ENCODE measurements at places on chromosomes 3 and 15.

GRCh38 chr3:89238846-89239245 lies 131.4 kb downstream of the EPHA3 start:
- no peak for DNase-seq

DNA sequence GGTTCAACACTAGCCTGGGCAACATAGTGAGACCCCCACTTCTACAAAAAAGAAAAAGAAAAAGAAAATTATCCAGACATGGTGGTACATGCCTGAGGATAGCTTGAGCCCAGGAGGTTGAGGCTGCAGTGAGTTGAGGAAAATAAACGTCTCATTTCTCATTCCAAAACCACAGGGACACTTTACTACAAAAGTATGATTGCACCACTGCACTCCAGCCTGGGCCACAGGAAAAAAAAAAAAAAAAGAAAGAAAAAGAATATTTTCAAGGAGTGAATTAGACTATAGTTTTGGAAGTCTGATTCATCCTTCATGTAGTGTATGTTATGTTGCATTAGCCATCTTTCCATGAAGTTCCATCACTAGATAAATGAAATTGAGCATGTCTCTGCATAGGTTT lies 149.5 kb upstream of the THBS1 start:
- no peak for DNase-seq

DNA sequence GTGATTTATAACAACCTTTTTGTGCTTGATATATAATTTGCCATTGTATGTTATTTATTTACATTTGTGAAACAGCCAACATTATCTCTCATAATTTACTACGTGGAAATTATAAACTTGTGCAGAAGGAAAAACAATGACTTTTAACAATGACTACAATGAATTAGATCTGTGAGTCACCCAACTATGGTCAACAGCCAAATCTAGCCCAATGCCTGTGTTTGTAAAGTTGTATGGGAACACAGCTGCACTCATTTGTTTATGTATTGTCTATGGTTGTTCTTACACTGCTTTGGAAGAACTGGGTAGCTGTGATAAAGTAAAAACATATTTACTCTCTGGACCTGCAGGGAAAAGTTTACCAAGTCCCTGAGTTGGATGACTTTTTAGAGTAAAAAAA lies 110.4 kb downstream of the OTOL1 start:
- no peak for DNase-seq

- no peak for DNase-seq
Measured at GRCh38 chr15:73275862-73276261, 92.9 kb downstream of the HCN4 start.

GRCh38 chr3:142705198-142705597 lies 18.6 kb upstream of the TRPC1 start:
- no peak for DNase-seq

GRCh38 chr3:97822359-97822775 lies 556 bp downstream of the CRYBG3 start:
- DNase-seq = no peak

DNA sequence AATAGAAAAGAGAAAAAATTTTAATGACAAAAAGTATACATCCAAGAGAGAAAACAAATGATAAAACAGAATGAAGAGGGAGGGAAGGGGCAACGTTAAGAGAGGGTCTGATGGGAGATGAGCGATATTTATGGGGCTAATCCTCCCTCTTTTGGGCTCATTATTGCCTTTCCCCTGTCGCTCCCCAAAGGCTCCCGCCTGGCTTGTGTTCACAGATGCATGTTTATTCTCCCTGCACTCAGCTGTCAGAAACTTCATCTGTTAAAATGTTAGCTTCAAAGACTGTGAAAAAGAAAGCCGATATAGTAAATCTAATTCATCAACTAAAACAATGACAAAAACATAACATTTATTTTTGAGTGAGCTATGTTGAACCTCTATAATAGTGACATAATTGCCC lies 74.3 kb downstream of the GABRB3 start:
- no peak for DNase-seq

- no peak for DNase-seq
Measured at GRCh38 chr3:171878461-171879225, 35.5 kb downstream of the TMEM212 start.

- no peak for DNase-seq
Measured at GRCh38 chr3:20095470-20095869, 55.2 kb downstream of the KAT2B start.

- peak; percentile 24 for DNase-seq
Measured at GRCh38 chr3:99878005-99878404, 60.3 kb downstream of the CMSS1 start.

DNA sequence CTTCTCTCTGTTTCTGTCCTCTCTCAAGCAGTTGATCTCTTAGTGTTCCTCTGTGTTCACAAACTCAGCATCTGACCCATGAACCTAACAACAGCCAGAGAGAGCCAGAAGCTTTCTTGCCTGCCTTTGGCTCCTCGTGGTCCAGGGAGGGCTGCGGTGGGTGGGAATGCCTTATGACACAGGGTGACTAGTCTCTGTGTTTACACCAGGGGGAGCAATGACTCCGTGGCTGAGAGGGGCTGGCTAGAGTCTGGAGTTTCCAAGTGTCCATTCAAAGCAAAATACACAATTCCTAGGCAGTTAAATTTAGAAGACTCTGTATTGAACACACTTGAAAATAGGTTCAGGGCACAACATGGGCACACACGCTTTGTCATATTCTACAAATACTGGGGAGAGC lies 370.0 kb upstream of the FRG2C start:
- peak; percentile 7 for DNase-seq

DNA sequence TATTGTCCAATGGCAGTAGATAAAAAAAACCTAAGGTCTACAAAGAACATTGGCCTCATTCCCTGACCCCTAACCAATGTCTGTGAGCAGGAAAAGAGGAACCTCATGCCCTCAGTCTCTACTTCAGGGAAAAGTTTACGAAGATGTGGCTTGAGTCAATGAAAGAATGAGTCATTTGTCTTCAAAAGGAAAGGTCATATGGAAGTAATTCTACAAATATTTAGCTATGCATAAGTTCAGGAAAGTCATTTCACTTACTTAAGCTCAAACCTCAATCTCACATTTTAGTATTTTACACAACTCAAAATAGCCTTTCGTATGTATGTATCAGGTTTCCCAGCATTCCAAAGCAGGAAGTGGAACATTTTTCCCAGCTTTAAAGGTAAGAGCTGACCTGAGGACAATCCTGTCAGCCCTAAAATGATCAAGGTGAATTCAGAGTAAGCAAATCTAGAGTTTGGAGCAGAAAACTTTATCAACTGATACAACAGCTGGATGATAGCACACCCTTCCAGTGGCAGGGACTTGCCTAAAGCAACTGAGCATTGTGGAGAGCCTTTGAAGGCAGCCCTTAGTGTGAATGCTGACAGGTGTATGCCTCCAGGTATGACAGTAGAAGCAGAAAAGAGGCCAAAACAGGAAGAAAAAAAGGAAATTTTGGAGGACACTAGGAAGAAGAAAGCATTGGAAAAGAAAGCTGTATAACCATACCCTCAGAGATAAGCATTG lies 53.9 kb upstream of the ACKR4 start:
- DNase-seq = no peak

- DNase-seq = no peak
Measured at GRCh38 chr15:76576523-76577279, 240.1 kb downstream of the ISL2 start.

GRCh38 chr3:170893895-170894294 lies 14.5 kb downstream of the EIF5A2 start:
- DNase-seq = no peak

GRCh38 chr3:117919621-117920020 lies 1115.0 kb downstream of the IGSF11 start:
- no peak for DNase-seq

- no peak for DNase-seq
Measured at GRCh38 chr3:181718987-181719911, 7.5 kb downstream of the SOX2 start.

DNA sequence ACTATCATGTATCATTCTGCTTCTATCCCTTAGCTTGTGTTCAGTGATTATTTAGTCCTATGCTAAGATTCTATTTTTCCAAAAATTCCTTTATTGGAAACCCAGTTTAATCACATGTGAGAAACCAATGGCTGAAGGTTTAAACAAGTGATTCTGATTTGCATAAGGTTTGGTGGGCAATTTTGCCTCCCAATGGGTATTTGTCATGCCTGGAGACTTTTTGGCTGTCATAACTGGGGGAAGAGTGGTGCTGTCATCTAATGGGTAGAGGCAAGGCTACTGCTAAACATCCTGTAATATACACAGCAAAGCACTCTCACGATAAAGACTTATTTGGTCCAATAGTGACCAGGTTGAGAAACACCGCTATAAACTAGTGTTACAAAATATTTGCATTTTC lies 148.7 kb downstream of the ALCAM start:
- no peak for DNase-seq

DNA sequence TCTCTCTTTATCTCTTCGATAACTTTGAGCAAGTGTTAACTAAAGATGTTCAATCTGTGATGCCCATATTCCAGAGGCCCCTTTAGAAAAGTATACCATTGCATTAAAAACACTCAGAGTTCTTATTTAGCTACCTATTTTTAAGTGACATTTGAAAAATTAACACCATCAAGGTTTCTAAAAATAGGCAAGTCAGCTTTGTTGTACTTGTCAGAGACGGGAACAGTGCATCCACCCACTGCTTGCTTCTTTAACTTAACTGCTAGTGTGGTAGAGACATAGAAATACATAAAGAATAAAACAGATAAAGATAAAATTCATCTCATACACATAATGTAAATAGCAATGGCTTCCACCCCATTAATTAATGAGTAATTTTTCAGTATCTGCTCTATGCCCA lies 66.0 kb downstream of the IGSF11 start:
- DNase-seq = no peak

- peak; percentile 54 for DNase-seq
Measured at GRCh38 chr15:38068626-38069391, 134.4 kb downstream of the TMCO5A start.

DNA sequence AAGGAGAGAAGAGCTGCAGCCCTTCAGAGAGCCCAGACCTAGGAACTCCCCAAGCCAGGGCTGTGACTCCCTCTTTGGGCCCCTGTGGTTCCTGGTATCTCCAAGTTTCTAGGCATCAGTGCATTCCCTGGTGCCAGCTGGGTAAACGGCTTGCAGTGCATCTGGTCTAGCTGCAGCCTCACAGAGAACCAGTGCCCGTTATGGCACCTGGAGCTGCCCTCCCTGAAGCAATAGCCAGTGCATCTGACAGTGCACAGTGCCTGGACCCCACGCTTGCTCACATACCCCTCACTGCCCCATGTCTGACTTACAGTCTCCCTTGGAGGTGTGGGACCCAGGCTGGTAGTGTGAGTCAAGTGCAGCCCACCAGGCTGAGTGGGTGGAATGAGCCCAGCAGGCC lies 52.1 kb downstream of the LSAMP start:
- DNase-seq = no peak
